Activated T-helper 1 cell treated with Interleukin-2 at 50 U/mL for 16 hours (primary cell): ENCODE measurements at places on chromosomes 11 and 22.

- DNase-seq: no peak
Observed at GRCh38 chr11:9385327-9385899, 961 bp downstream of the IPO7 start.

GRCh38 chr22:45916515-45916914 lies 60.4 kb downstream of the WNT7B start:
- no peak for DNase-seq

DNA sequence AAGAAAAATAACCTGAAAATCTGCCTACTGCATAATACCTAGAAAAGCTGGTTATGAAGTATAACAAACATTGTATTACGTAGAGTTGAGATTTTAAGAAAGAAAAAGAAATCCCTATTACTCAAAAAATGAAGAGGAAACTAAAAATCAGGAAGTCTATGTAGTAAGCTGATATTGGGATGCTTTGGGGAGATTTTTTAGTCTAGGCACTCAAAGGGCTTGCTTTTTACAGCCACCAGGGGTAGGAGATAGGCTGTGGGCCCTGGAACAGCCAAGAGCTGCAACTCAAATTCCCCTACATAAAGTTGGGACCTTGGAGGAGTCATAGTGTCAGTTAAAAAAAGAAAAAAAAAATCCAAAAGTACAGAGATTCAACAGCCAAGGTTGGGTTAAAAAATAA lies 90.4 kb downstream of the RELT start:
- DNase-seq: no peak

DNA sequence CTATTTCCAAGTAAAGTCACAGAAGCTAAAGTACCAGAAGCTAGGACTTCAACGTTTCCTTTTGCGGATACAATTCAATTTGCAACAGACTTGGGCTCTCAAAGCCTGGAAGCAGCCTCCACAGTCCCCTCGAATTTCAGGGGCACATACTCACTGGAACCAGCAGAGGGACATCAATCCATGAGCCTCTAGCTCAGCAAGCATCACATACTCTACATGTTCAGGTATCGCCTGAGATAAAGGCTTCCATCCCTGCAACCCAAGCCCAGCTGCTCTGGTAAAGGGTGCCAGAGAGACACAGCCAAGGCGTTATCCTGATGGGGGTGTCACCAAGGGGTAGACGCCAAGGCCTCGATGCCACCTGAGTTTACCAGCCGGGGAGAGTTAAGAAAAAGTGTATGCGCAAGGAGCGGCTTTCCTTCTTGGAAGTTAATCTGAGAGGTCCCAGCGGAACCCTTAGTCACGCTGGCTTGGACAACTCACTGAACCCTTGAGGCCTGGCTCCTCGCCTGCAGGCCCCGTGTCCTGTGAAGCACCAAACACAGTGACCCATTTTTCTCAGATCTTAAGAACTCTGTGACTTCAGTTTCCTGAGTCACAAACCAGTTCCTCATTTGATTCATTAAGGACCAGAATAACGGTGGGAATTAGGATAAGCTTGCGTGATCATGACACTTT lies 13.0 kb downstream of the LTO1 start:
- DNase-seq: no peak
